ENCODE measurements at places on chromosomes 16 and 17.
A peak's percentile ranks its signal among the peaks of the same experiment; 100 is the strongest.

DNA sequence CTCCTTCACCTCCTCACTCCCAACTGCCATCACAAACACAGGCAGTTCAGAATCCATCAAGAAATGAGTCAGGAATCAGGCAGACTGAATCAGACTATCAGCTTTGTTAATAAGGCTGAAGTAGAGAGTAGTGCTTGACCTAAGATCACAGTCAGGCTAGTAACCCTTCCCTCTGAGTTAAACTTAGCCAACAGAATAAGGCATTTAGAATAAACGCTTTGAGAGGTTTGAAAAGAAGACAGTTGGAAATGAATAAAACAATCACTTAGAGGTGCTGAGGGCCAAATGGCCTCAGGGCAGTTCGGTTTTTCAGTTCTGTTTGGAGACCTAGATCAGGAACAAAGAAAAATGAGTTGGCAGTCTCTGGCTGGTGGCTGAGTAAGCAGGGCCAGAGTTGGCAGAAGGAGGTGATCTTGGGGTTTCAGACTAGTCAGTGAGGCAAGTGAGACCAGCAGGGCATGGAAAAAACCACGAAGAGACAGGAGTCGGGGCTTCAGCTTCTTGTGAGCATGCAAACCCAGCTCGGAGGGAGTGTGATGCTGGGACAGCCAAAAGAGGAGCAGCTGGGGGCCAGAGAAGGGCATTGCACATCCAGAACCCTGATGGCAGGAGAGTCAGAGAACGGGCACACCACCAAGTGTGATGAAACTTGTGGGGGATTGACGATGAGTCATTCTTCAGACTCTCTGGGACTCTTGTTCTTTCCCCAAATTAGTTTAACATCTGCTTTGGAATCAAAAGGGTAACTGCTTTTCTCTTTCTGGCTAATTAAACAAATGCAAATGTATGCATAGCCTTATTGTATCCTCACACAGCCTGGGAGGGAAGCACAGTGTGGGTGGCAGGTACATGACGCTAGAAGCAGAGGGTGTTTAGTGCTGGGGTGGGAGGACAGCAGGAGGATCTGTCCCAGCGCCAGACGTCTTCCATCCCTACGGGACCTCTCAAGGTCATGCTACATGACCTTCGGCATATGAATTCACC lies 54.8 kb downstream of the SPECC1 start:
- DNase-seq, result no peak

- no peak for DNase-seq
Observed at GRCh38 chr16:22216191-22216831, 10.2 kb downstream of the EEF2K start.

- DNase-seq, result no peak
Observed at GRCh38 chr17:42618442-42619150, 9.1 kb downstream of the TUBG1 start.

DNA sequence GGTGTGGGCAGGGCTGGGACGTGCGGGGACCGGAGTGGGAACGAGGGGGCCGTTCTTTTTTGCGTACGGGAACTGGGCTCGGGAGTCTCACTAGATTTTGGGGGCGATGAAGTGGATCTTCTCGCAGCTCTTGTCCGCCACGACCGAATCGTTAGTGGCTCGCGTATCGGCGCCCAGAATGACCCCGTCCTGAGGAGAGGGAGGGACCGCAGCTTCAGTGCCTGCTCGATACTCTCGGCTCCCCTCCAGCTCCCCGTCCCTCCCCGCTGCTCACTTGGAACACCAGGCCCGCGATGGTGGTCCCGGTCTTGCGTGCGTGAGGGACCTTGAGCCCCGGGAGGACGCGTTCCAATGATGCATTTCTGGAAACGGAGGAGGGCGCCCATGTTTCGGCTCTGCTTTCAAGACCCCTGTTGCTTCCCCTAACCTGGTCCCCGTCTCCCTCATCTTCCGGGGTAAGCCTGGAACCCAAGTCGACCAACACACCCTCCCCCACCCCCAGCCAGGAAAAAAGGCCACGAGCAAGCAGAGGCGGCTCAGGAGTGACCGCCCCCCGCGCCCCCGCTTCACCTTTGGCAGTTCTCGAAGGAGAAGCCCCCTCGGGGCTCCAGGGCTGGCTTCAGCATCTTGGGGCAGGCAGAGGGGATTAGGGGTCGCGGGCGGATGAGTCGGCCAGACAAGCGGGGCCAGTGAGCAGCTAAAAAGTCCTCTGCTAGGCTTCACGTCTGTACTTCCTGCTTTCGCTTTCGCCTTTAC lies at the start of gene PSMB10:
Gene PSMB10 (minus strand): TSS at position 727 of the 756 bp plus-strand sequence. CDS start 101 bp downstream, at position 626.
- no peak for DNase-seq

GRCh38 chr17:11545002-11545401 lies 53.3 kb upstream of the DNAH9 start:
- DNase-seq, result no peak

DNA sequence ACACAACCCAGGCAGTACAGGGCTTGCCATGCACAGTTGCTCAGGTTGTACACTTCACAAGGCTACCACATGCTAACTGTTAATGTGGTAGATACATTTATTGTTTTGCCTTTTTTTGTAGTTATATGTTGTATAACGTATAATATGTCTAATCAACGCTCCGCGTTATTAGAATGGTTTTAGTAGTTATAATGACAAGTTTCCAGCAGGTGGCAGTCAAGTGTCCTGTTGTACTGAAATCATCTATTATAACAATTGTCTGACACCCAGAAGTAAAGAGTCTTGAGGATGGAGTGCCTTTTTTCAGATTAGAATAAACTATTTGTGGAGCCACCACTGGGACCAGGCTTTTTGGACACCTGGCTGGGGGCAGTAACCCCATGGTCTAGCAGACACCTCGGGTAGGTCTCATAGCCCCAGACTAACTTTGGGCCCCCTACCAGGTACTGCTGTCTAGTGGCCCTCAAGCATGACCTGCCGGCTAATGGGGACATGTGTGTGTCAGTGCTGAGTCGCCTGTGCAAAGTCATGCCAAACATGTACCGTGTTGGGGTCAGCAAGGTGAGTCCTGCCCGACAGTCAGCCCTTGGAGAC lies 32.8 kb downstream of the MYO15A start:
- DNase-seq, result no peak

- DNase-seq, result peak; percentile 67
Observed at GRCh38 chr17:62965686-62966425, at the start of gene TANC2. Gene TANC2, plus strand, starts transcription at chr17:62966235. Its CDS starts 43,325 bp downstream, at chr17:63009560.

DNA sequence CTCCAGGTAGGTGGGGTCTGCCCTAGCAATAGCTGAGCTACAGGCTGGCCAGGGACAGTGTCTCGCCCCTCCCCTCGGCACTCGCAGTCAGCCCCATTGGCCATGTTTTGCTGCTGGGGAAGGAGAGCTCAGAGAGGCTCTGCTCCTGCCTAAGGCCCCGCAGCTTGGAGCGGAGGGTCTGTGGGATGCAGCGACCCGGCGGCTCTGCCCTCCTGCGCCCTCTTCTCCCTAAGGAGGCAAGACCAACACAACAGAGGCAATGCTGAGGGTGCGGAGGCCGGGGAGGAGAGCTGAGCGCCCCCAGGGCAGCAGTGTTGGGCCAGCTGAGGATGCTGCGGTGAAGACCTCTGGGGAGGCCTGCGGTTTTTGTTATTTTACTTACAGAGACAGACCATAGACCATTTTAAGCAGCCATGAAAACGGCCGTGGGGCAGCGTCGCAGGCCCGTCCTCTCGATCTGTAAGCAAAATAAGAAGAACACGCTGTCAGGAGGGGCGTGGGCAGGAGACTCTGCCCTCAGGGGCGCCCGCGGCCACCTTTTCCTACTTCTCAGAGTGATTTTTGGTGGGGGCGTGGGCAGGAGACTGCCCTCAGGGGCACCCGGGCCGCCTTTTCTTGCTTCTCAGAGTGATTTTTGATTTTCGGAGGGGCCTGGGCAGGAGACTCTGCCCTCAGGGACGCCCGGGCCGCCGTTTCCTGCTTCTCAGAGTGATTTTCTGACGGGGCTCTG lies 31.4 kb upstream of the PABPN1L start:
- DNase-seq, result no peak

- DNase-seq, result no peak
Observed at GRCh38 chr16:12721841-12722421, 81.8 kb downstream of the CPPED1 start.

GRCh38 chr16:29899516-29900101 lies at the start of gene SEZ6L2:
Gene SEZ6L2, minus strand, starts transcription at chr16:29899550. Its CDS starts 531 bp downstream, at chr16:29899019.
- DNase-seq, result peak; percentile 41

DNA sequence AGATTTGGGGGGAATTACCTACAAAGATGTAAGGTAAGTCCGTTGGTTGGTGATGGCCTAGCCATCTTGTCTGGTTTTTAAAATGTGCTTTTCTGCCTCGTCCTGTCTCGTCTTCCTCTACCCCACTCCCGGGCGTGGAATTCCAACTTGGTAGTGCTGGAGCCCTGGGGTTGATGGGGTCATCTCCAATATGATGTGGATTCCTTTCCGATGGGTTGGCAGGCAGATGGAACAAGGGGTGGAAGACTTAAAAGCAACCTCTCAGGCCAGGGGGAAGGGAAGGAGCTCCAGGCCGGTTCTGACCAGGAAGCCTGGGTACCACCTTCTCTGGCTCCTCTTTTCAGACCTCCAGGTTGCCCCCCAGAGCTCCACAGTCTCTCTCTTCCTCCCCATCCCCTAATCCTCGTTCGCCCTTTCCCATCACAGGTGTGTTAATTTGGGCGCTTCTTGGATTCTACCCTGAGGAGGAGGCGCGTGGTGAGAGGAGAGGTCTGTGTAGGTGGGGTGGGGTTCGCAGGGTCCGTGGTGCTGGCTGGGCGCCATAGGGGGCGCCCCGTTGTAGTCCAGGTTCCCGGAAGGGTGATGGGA lies 5.1 kb upstream of the HOXB2 start:
- DNase-seq, result no peak

DNA sequence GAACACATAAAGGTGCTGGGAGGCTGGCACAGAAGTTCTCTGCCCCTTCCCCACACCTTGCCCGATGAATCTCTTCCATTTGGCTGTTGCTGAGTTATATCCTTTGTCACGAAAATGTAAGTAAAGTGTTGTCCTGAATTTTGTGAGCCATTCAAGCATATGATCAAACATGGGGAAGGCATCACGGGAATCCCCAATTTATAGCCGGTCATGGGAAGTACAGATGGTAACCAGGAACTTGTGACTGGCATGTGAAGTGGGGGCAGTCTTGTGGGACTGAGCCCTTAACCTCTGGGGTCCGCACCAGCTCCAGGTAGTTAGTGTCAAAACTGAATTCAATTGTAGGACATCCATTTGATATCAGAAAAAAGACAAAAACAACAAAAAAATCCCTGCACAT lies 13.2 kb downstream of the TOM1L2 start:
- DNase-seq, result no peak
